ENCODE measurements at places on chromosomes 11 and 22.

- no peak for DNase-seq
These were observed 1.2 kb upstream of the TBC1D10A start for GRCh38 chr22:30327864-30328345.

DNA sequence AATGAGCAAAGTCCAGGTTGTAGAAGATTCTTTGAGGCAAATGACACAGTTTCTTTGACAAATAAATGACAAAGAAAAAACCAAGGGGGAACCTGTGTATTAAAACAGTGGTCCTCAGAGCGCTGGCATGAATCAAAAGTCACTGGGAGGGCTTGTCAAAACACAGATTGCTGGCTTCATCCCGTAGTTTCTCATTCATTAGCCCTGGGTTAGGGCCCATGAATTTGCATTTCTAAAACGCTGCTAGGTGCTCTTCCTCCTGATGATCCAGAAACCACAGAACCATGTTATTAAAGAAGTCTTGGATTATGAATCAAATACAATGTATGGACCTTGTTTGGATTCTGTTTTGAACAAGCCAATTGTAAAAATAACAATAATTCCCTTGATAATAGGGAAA lies 92.7 kb downstream of the YAP1 start:
- DNase-seq, result no peak

DNA sequence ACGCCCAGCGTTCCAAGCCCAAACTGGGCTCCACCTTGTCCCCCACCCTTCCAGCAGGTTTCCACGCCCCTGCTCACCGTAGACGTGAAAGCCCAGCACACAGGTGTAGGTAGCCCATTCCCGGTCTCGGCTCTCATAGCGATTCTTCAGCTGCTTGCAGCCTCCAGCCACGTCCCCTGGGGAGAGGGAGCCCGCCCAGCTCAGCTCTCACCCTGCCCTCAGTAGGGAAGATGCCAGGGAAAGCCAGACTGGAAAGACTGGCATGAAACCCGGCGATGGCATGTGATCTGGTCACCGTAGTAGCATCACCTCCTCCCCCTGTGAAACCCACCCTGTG lies 1.4 kb upstream of the MTA2 start:
- DNase-seq, result no peak

GRCh38 chr22:29799217-29799680 lies 32.1 kb downstream of the UQCR10 start:
- peak; percentile 89 for DNase-seq

DNA sequence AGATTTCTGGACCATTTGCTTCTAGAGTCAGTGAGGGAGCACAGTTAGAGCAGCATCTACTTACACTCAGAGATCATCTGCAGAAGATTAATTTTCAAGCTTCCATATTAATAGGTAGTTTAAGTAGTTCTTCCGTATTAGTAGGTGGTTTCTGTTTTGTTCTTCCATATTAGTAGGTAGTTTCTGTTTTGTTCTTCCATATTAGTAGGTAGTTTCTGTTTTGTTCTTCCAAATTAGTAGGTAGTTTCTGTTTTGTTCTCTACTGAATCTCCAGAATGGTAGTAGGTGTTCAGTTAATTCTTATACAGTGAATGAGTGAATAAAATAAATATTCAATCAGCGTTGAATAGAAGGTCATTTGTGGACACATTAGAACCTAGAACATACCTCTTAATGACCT lies 175.7 kb downstream of the TMEM135 start:
- peak; percentile 49 for DNase-seq

DNA sequence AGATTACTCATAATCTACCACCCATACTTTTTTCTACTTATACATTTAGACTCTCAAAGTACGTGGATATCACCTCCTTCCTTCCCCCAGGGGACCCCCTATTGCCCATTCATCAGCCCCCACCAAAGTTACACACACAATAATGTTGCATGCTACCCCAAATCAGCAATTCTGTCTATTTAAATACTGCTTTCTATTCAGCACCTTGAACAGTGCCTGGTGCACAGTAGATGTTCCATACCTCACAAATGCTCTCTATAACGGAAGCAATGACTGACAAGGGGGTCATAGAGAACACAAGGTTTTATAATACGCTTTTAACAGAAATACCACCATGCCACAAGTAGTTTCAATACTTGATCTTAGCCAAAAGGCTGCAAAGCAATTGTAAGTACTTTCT lies 370.7 kb downstream of the MIAT start:
- no peak for DNase-seq

DNA sequence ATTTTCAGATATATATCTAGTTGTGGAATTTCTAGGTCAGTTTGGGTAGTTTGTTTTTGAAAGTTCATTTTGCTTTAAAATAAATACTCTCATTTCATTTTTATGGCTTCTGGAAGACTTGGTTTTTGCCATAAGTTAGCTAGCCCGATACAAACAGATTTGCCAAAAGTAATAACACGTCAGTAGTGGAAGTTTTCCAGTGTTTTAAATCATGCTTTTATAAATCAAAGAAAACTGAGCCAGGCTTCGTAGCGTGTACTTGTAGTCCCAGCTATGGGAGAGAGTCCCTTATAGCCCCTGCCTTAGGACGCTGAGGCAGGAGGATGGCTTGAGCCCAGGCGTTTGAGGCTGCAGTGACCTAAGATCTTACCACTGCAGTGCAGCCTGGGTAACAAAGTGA lies 21.7 kb upstream of the MICALL1 start:
- DNase-seq, result no peak

GRCh38 chr22:28029956-28030355 lies 110.9 kb upstream of the PITPNB start:
- no peak for DNase-seq

- DNase-seq, result peak; percentile 73
These were observed 3.1 kb downstream of the ILK start for GRCh38 chr11:6606471-6607189.

DNA sequence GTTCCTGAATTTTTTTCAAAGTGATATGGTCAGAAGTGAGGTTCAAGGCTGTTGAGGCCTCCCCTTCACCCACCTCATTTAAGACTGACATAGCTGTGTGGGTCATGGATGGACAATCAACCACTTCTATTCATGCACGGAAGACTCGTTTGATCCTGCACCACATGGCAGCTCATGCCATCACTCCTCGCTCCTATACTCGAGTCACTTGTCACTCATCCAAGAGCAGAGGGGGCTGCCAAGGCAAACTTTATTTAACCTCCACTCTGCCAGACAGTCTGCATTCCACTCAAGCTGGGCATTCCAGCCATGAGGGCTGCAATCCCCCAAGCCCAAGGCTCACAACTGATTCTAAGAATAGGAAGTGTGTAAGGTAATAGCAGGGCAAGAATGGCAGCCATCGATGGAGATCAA lies 34.1 kb downstream of the SNX19 start:
- no peak for DNase-seq

DNA sequence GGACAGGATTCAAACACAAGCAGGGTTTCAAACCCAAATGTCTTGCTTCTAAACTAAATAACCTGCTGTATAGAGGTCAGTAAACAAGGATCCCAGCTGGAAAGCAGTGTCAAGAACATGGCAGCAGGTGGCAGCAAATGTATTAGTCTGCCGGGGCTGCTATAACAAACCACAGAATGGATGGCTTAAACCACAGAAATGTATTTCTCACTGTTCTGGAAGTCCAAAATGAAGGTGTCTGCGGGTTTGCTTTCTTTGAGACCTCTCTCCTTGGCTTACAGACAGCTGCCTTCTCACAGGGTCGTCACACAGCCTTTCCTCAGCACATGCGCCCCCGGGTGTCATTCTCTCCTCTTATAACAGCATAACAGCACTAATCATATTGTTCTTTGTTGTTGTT lies 65.1 kb upstream of the LRRC55 start:
- DNase-seq, result peak; percentile 37

- no peak for DNase-seq
These were observed 103.6 kb upstream of the ANO1 start for GRCh38 chr11:69974528-69974927.

GRCh38 chr11:121654843-121655536 lies 202.2 kb upstream of the SORL1-AS1 start:
- DNase-seq, result no peak

- peak; percentile 25 for DNase-seq
These were observed 838 bp downstream of the FKBP2 start for GRCh38 chr11:64241491-64242374.

- DNase-seq, result no peak
These were observed 15.9 kb downstream of the FBLN1 start for GRCh38 chr22:45518580-45518991.

DNA sequence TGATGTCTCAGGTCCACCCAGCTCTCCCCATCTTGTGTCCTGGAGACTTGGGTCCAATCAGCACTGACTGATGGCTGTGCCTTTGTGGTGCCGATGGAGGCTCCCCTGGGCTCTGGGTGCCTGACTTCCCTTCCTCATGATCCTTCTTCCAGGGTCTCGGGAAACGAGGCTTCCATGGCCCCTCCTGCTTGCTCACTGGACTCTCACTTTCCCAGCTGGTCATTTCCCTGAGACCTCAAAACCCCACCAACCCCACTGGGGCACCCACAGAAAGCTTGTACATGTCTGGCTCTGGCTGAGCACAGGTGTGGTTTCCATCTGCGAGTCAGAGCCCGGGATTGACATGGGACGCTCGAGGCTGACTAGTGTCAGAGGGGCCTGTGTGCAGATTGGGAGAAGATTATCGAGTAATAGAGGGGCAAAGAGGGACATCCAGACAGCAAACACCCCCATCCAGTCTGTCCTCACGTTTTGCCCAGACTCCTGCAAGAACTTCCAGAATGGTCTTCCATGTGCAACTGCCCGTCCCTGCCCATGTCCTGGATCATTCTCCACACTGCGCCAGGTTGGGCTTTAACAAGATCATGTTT lies 15.1 kb downstream of the APOL1 start:
- DNase-seq, result no peak

All from inflammatory macrophage treated with lipopolysaccharide for 4 hours (primary cell).